T47D (cell line): ENCODE measurements at places on chromosomes 13 and 19.

DNA sequence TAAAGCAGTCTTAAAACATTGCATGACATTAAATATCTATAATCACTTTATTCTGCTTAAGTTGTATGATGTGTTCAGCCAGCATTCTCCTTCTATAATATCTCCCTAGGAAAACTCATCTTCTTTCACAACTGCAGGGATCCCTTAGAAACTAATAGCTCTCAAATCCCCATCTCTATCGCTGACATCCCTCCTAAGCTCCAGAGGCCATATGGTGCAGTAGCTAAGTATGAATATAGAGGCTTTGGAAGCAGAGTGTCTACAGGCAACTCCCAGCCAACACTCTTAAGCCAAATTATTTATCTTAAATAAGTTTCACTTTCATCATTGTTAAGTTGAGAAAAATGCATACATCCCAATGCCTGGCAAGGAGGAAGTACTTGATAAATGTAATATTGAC is 349.5 kb upstream of the MIR17HG start:
- no peak for DNase-seq

- no peak for DNase-seq
These were observed 7.2 kb downstream of the HNRNPL start for GRCh38 chr19:38842439-38843174.

- DNase-seq = no peak
These were observed 280.3 kb downstream of the POU4F1 start for GRCh38 chr13:78323040-78323439.

DNA sequence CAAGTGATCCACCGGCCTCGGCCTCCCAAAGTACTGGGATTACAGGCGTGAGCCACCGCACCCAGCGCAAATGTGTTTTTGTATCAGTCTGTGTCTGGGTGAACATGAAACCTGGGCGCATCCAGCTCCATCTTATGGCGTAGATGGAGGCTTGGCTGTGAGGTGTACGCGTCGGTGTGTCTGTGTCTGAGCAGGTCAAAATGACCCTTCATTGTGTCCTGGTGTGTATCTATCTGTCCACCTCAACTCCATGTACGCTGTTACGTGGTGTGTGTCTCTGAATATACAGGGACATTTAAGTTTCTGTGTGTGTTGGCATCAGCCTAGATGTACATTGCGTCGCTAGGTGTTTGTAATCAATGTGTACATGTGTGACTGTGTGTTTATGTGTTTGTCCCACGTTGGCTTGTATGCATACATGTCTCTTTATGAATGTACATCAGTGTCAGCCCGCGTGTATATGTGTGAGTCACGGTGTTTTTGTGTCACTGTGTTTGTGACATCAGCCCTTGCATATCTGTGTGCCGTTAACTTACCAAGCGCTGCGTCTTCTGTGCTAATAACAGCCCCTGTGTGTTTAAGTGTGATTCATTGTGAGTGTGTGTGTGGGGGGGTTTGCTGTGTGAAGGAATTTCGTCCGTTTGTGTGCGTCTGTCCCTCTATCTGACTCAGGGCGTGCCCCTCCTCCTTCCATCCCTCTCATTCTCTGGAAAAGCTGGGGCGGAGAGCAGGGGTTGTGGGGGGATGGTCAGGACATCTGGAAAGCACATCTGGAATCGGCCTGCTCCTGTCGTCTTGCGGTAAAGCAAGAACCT is 6.4 kb downstream of the AXL start:
- DNase-seq = no peak

- peak; percentile 6 for DNase-seq
These were observed 25.1 kb downstream of the ELF1 start for GRCh38 chr13:40993987-40994386.

DNA sequence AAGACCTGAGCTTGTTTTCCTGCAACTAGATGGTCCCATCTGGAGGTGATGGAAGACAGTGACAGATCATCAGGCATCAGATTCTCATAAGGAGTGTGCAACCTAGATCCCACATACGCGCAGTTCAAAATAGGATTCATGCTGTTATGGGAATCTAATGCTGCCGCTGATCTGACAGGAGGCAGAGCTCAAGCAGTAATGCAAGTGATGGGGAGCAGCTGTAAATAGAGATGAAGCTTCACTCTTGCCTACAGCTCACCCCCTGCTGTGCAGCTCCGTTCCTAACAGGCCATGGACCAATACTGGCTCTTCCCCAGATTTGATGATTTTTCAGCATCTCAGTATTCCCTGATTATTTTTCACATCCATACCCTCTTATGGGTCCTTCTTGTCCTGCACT is 208.4 kb upstream of the RXFP2 start:
- no peak for DNase-seq

DNA sequence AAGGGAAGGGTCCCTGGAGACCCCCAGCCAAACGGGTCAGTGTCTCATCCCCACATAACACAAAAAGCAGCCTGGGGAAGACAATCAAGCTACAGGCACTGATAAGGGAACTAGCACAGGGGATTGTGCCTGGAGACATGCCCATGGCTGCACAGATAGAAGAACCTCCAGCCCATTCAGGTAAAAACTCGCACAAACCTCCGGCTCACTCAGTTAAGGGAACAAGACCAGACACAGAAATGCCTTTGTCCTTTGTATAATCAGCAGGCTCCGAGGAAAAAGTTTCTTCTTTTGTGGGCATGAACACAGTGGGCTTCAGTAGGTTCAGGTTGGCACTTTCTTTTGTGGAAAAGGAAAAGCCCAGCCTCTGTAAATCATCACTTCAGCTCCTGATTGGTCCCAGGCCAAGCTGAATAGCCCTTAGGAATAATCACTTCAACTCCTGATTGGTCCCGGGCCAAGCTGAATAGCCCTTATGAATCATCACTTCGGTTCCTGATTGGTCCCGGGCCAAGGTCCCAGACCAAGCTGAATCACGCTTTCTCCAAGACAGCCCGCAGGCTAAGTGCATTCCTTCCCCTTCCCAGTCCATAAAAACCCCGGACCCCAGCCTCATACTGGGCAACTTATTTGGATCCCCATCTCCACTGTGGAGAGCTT is 5.0 kb upstream of the ZNF230 start:
- DNase-seq = no peak

DNA sequence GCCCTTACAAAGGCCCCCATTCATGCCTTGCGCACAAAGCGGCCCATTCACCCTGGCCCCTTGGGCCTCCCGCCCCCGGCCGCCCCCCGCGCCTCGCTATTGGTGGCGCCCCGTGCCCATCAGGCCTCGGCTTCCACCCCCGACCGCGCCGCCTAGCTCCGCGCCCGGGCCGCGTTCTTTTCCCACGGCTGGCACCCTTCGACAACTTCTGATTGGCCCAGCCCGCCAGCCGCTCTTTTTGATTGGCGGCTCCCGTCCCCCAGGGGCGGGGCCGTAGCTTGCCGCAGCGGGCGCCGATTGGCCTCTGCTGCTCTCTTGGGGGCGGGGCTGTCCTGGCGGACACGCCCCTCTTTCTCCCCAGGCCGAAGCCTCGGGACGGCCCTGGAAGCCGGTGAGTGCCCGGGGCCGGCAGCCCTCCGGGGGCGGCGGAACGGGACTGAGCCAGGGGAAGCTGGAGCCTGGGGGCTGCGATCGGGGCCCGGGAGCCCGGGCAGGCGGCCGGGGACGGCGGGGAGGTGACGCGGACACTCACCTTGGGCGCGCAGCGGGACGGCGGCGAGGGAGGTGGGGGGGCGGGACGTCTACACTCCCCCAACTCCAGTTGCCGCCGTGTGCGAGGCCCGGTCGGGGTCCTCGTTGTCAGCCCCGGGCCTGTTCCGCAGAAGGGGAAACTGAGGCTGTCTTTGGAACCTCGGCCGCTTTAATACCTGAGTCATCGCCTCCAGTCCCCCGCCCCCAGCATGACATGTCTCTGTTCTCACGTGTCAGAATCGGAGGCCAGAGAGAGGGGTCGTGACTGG is at the start of gene MYH14:
MYH14 (plus strand) TSS at position 342 of the 800 bp plus-strand sequence. CDS start 6,744 bp downstream, outside the sequence.
- DNase-seq = peak; percentile 98

DNA sequence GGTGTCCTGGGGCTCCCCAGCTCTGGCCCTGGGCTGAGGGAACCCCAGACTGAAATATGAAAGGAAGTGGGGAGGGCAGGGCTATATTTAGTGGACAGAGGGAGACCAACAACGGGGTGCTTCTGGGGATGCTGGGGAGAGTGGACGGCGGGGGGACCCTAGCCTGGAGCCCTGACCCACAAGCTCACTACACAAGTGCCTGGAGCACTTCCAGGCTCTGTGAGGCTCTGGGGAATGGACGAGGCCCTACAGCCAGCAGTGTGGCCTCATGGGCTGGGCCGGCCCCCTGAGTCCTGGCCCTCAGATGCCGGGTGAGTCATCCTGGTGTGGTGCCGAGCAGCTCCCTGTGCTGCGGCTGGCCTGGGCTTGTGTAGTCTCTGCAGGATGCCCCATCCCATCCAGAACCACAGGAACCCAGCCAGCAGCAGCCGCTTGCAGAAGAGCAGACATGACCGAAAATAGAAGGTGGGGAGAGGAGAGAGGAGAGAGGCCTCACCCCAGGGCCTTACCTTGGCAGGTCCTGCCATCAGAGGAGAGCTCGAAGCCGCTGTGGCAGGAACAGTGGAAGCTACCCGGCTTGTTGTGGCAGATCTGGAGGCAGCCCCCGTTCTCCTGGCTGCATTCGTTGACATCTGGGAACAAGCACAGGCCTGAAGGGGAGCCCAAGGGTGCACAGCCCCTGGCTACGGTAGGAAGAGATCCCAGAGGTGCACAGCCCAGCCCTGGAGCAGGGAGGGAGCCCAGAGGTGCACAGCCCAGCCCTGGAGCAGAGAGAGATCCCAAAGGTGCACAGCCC is 26.1 kb downstream of the GAS6 start:
- no peak for DNase-seq

GRCh38 chr13:27349458-27349857 is 75.0 kb upstream of the GTF3A start:
- DNase-seq = no peak

DNA sequence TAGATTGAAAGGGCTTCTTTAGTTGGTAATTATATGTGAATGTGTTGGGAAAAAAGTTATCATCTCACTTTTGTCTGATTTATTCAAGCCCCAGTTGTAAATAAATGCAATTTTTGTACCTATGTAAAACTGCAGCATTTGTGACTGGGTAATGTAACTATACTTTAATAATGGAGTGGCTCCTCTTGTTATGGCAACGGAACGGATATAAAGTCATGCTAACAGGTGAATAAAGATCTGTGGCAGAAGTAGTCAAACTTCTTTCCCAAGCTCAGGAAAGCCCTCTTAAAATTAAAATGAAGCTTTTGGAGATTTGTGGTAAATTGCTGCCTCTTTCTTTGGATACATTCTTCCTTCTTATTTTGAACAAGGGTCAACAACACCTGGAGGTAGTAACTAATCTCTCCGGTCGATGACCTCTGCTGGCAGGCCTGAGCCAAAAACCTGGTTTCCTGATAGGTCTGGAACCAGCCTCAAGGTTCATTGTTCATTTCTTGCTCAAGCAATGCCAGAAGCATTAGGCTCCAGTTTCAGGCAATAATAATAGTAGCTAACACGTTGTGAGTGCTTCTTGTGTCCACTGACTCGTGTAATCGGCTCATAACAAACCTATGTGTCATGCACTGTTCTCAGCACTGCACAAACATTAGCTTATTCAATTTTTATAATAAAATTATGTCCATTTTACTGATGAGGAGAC is 313.4 kb upstream of the DACH1 start:
- no peak for DNase-seq

DNA sequence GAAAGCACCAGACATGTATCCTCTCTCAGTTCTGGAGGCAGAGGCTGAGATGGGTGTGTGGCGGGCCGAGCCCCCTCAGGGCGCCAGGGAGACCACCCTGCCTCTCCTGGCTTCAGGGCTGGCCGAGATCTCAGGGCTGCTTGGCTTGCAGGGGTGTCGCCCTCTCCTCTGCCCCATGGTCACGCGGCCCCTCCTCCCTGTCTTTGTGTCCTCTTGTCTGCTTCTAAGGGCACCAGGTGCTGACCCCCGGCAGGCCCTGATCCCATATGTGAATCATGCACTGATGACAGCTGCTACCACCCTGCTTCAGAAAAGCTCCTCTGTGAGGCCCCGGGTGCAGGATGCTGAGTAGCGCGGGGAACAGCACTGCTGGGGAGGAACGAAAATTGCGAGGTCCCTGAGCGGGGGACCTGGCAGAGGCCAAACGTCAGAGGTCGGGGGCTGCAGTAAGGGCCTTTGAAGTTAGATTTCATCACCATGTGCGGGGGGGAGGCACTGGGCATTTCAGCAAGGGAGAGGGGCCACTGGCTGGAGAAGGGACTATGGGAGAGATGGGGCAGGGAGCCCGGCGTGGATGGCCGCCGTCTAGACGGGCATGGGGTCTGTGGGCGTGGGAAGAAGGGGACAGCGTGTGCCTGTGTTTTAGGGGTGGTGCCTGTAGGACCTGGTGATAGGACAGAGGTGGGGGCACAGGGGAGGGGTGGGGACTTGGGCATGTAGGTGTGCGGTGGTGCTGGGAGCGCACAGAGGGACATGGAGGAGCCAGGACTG is 125.2 kb downstream of the KDM4B start:
- DNase-seq = no peak

DNA sequence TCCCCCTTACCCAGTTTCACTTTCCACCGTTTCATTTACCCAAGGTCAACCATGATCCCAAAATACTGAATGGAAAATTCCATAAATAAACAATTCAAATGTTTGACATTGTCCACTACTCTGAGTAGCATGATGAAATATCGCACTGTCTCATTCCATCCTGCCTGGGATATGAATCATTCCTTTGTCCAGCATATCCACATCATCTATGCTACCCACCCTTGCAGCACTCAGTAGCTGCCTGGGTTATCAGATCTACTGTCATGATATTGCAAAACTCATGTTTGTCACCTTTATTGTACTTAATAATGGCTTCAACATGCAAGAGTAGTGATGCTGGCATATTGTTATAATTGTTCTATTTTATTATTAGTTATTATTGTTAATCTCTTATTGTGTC is 263.9 kb upstream of the NBEA start:
- no peak for DNase-seq

DNA sequence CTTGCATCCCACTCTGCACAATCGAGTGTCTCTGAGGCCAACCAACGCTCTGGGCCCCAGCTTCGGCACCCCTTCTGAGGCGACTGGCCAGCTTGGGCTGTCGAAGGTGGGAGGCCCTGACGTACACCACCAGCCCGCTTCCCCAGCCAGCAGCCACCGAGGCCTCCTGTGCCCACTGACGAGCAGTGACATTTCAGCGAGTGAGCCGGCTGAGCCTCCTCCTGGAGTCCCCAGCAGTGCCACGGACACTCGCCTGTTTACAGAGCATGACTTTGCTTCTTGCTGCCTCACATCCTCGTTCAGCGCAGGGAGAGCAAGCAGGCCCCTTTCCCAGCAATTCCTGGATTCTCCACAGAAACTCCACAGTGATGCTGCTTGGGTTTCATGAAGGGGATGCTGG is 240.2 kb upstream of the MAB21L1 start:
- no peak for DNase-seq

DNA sequence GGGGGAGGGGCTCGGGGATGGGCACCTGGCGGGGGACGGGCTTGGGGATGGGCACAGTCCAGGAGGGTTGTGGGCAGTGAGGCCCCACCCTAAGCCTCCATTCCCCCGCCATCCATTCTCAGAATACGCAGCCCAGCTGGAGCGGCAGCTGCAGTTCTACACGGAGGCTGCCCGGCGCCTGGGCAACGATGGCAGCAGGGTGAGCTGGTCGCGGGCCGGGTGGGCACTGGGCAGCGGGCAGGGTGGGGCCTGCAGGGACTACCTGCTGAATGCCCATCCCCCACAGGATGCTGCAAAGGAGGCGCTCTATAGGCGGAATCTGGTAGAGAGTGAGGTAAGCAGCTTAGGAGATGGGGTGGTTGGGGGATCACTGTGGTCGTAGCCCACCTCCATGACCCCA is 8.3 kb downstream of the PODNL1 start:
- no peak for DNase-seq
